ENCODE measurements at places on chromosomes 2 and 18. TPM values are rescaled to one million over a fixed set of nuclear protein-coding genes. Genes with fewer than 3 reads are reported as not detected.

GRCh38 chr2:49236316-49236715 lies 82.0 kb upstream of the FSHR start:
- H3K36me3 ChIP-seq: no peaks in the 10 kb centered on the region
- no peak overlapping the region for H3K27ac ChIP-seq

- H3K4me3 ChIP-seq: no peak overlapping the region
- no peak overlapping the region for H3K27ac ChIP-seq
- H3K4me1 ChIP-seq: peaks cover 19% of the 10 kb centered on the region
- H3K36me3 ChIP-seq: peaks cover 2% of the 10 kb centered on the region
- H3K27me3 ChIP-seq: no peaks in the 10 kb centered on the region
Observed at GRCh38 chr18:58666176-58666575, 5.1 kb upstream of the MALT1 start.

- H3K4me3 ChIP-seq: no peak overlapping the region
- H3K27me3 ChIP-seq: peaks cover 19% of the 10 kb centered on the region
- no peaks in the 10 kb centered on the region for H3K36me3 ChIP-seq
- no peak overlapping the region for H3K27ac ChIP-seq
Observed at GRCh38 chr2:158184001-158184400, 82.3 kb downstream of the UPP2 start.

GRCh38 chr18:49142216-49142615 lies 191.5 kb upstream of the SMAD7 start:
- H3K4me3 ChIP-seq: no peak overlapping the region
- H3K27ac ChIP-seq: no peak overlapping the region
- no peak for DNase-seq
- H3K4me1 ChIP-seq: peaks cover 1% of the 10 kb centered on the region
- no peaks in the 10 kb centered on the region for H3K27me3 ChIP-seq
- H3K36me3 ChIP-seq: peaks cover 14% of the 10 kb centered on the region

DNA sequence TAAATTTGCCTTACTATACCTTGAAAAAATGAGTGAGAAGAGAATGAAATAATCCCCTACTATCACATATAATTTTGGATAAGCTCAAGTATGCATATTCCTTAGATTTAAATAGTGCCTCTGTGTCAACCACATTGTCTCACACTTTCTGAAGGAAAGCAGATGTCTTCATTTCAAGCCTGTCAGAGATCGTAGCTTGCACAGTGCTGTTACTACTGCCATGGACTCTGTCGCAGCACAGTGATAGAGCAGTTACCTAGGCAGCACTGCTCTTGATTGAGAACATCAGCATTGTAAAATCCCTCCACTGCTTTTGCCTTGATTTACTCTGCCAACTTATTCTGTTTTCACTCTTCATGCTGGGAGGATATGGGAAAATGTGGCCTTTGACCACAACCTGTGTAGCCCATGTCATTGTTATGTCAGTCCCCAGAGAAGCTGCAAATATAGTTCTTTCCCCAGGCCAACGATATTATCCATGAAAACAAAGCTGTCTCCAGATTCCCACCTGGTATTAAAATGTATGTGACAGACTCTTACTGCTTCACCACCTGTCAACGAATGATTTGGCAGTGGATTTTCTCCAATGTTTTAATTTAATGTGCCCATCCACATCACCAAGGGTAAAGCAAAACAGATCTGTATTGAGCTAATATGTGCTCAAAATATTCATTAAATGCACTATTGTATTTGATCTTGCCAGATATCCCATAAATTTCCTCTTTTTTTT lies 675.7 kb downstream of the METTL4 start:
- DNase-seq: no peak
- H3K4me1 ChIP-seq: no peaks in the 10 kb centered on the region
- H3K27me3 ChIP-seq: no peaks in the 10 kb centered on the region
- H3K36me3 ChIP-seq: no peaks in the 10 kb centered on the region
- no peak overlapping the region for H3K4me3 ChIP-seq

GRCh38 chr2:144509001-144509878 lies 10.7 kb downstream of the ZEB2 start:
- peaks cover 37% of the 10 kb centered on the region for H3K27me3 ChIP-seq
- H3K4me1 ChIP-seq: peaks cover 9% of the 10 kb centered on the region
- H3K27ac ChIP-seq: no peak overlapping the region

DNA sequence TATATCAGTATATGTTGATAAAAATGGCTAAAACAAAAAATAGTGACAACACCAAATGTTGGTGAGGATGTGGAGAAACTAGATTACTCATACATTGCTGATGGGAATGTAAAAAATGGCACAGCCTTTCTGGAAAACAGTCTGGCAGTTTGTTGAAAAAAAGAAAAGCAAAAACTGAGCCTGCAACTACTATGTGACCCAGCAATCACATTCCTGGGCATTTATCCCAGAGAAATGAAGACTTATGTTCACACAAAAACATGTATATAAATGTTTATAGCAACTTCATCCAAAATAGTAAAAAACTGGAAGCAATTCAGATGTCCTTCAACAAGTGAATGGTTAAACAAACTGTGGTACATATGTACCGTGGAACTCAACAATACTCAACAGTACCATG lies 7.5 kb upstream of the KDSR start:
- no peak for DNase-seq
- peaks cover 12% of the 10 kb centered on the region for H3K36me3 ChIP-seq
- H3K27ac ChIP-seq: no peak overlapping the region
- peaks cover 17% of the 10 kb centered on the region for H3K4me1 ChIP-seq

DNA sequence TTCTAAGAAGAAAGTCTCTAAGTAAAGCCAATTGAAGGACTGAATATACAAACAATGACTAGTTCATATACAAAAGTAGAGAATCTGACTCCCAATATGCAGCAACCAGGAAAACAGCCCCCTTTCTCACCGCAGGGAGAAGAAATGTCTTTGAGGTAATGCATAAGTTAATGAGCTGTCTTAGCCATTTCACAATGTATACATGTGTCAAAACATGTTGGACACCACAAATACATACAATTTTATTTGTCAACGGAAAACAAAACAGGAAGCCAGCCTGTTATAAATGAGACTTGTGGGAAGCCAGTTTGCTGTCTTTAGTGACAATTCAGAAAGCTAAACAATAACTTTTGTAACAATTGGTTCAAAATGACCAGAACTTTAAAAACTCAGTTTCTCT lies 389.2 kb downstream of the CBLN2 start:
- no peaks in the 10 kb centered on the region for H3K36me3 ChIP-seq
- no peak overlapping the region for H3K27ac ChIP-seq
- no peaks in the 10 kb centered on the region for H3K27me3 ChIP-seq
- DNase-seq: no peak
- no peaks in the 10 kb centered on the region for H3K4me1 ChIP-seq
- no peak overlapping the region for H3K4me3 ChIP-seq

- H3K27me3 ChIP-seq: no peaks in the 10 kb centered on the region
- no peak overlapping the region for H3K4me3 ChIP-seq
- H3K36me3 ChIP-seq: no peaks in the 10 kb centered on the region
Observed at GRCh38 chr2:21288299-21288698, 164.5 kb downstream of the TDRD15 start.

DNA sequence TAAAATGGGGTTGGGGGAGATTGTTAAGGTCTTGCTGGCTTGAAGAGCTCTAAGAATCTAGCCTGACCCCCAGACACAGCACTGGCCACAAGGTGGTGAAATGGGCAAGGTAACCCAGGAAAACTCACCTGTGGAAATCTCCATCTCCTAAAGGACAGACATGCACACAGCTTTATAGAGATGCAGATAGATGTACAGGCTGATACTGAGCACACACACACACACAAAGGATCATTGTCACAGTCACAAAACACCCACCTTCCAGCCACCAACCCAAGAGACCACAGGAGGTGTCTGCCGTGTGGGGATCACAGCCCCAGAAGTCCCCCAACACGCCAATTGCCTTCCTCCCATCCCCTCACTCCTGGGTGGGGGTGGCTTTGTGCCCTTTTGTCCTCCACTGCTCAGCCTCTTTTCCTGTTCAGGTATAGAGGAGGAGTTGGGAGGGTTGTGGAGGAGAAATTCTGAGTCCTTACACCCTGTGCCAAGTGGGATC lies 3.2 kb upstream of the CYP26B1 start:
- DNase-seq: no peak
- H3K36me3 ChIP-seq: peaks cover 6% of the 10 kb centered on the region
- H3K4me1 ChIP-seq: peaks cover 25% of the 10 kb centered on the region
- H3K27me3 ChIP-seq: peaks cover 54% of the 10 kb centered on the region
- no peak overlapping the region for H3K4me3 ChIP-seq

- no peaks in the 10 kb centered on the region for H3K4me1 ChIP-seq
- H3K36me3 ChIP-seq: no peaks in the 10 kb centered on the region
- no peak overlapping the region for H3K4me3 ChIP-seq
- H3K27ac ChIP-seq: no peak overlapping the region
- H3K27me3 ChIP-seq: peaks cover 18% of the 10 kb centered on the region
- no peak for DNase-seq
Observed at GRCh38 chr2:221513232-221513631, 58.9 kb downstream of the EPHA4 start.

GRCh38 chr2:177942731-177943130 lies 129.8 kb downstream of the PDE11A start:
- H3K4me3 ChIP-seq: no peak overlapping the region
- H3K27me3 ChIP-seq: peaks cover 6% of the 10 kb centered on the region
- H3K27ac ChIP-seq: no peak overlapping the region
- H3K4me1 ChIP-seq: no peaks in the 10 kb centered on the region
- DNase-seq: no peak

GRCh38 chr2:192585418-192585817 lies 390.7 kb upstream of the TMEFF2 start:
- no peak overlapping the region for H3K27ac ChIP-seq
- H3K4me3 ChIP-seq: no peak overlapping the region
- H3K36me3 ChIP-seq: no peaks in the 10 kb centered on the region
- DNase-seq: no peak
- no peaks in the 10 kb centered on the region for H3K27me3 ChIP-seq
- H3K4me1 ChIP-seq: no peaks in the 10 kb centered on the region

Gene SERPINB3
- total RNA-seq: not detected

Gene PPP1R1C
- not detected for total RNA-seq

Gene FEV
- not detected for total RNA-seq

Gene RNU2-63P
- 21.5 TPM for total RNA-seq

Gene VSNL1
- not detected for total RNA-seq

Gene KCNG2
- not detected for total RNA-seq

Gene CHRNG
- total RNA-seq: not detected

Data from activated naive CD8-positive, alpha-beta T cell treated with anti-CD3 and anti-CD28 coated beads, Interleukin-2, amount 10 ng/mL, durations not matched to agents 7 days and 5 days (primary cell).